ENCODE measurements at places on chromosomes 4 and X. TPM values are rescaled to one million over a fixed set of nuclear protein-coding genes. Genes with fewer than 3 reads are reported as not detected.

DNA sequence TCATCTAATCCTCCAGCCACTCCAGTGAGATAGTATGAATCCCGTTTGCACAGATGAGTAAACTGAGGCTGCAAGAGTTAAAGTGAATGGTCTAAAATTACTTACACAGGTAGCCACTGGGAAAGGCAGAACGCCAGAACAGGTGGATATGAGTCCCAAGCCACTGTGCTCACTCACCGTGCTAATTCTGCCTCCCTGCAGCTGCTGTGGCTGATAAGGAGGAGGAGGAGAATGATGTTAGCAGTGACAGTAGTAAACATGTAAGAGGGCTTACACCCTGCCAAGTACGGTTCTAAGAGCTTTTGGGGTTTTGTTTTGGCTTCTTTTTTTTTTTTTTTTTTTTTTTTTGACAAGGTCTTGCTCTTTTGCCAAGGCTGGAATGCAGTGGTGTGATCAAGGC is 90.5 kb upstream of the PRPS2 start:
- no peak for DNase-seq
- H3K27me3 ChIP-seq = no peaks in the 10 kb centered on the region
- no peak overlapping the region for H3K4me3 ChIP-seq
- H3K27ac ChIP-seq = no peak overlapping the region

DNA sequence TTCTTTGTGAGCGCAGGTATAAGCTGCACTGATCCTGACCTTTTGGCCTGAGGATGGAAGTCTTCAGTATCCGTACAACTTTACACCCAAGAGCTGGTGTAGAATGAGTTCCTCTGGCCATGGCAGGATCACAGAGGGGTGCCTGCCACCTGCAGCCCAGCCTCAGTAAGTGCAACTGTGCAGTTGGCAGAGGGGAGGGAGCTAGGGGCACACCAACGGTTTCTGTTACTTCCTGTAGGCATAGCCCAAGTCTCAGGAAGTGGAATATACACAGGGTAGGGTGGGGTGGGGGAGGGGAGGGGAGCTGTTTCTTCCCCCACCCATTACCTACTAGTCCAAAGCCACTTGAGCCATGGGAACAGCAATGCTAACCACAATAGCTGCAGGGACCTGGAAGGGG is 85.4 kb upstream of the GBA3 start:
- H3K4me1 ChIP-seq = no peaks in the 10 kb centered on the region
- no peaks in the 10 kb centered on the region for H3K36me3 ChIP-seq
- H3K27ac ChIP-seq = no peak overlapping the region
- no peak overlapping the region for H3K4me3 ChIP-seq

- no peak for DNase-seq
- H3K4me1 ChIP-seq = no peaks in the 10 kb centered on the region
- H3K27me3 ChIP-seq = no peaks in the 10 kb centered on the region
- no peaks in the 10 kb centered on the region for H3K36me3 ChIP-seq
- no peak overlapping the region for H3K4me3 ChIP-seq
Observed at GRCh38 chr4:92060333-92060732, 243.4 kb upstream of the GRID2 start.

DNA sequence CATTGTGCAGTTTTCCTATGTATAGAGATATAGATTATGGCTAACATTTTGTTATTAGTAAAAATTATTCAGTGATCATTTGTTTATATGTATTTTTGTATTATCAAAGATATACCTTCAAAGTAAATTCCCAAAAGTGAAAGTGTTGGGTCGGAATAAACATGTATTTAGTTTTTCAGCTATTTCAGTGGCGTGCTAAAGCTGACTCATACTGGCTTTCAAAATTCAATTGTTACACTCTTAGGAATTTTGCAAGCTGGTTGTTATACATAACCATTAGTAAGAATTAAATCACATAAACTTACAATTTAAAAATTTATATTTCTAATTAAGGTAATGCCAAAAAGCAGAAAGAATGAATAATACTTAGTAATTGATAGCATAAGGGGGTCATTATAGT is 288.4 kb upstream of the NRK start:
- no peak overlapping the region for H3K4me3 ChIP-seq
- H3K4me1 ChIP-seq = no peaks in the 10 kb centered on the region
- no peaks in the 10 kb centered on the region for H3K27me3 ChIP-seq
- no peak overlapping the region for H3K27ac ChIP-seq
- DNase-seq = no peak
- H3K36me3 ChIP-seq = no peaks in the 10 kb centered on the region

DNA sequence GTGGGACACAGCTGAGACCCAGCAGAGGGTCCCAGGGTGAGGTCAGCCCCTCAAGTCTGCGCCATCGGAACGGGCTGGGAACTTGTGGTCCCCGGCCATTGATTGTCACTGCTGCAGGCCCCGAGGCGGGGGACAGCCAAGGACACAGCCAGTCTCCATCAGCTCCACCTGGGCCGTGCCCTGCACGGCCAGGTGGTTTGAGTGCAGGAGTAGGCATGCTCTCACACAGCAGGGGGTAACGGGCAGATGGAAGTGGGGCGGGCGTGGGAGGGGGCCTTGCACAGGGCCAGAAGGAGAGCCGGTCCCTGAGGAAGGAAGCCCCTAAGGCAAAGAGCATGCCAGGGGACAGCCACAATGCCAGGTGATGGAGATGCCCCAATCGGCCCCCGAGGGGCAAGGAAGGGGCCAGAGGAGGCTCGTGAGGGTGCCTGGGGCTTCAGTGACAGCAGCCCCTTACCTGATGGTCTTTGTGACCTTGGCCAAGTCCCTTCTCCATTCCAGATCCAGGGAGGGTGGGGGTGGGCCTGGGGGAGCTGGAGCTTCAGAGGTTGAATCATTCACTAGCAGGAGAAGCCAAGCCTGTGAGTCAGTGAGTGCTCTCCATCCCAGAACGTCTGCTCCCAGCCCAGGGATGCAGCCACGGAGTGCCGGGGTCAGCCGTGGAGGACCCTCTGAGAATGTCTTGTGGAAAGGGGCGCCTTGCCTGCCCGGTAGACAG is 2.3 kb downstream of the ATP2B3 start:
- no peak for DNase-seq
- no peaks in the 10 kb centered on the region for H3K36me3 ChIP-seq
- no peak overlapping the region for H3K27ac ChIP-seq
- no peak overlapping the region for H3K4me3 ChIP-seq
- no peaks in the 10 kb centered on the region for H3K4me1 ChIP-seq
- H3K27me3 ChIP-seq = peaks cover 31% of the 10 kb centered on the region

DNA sequence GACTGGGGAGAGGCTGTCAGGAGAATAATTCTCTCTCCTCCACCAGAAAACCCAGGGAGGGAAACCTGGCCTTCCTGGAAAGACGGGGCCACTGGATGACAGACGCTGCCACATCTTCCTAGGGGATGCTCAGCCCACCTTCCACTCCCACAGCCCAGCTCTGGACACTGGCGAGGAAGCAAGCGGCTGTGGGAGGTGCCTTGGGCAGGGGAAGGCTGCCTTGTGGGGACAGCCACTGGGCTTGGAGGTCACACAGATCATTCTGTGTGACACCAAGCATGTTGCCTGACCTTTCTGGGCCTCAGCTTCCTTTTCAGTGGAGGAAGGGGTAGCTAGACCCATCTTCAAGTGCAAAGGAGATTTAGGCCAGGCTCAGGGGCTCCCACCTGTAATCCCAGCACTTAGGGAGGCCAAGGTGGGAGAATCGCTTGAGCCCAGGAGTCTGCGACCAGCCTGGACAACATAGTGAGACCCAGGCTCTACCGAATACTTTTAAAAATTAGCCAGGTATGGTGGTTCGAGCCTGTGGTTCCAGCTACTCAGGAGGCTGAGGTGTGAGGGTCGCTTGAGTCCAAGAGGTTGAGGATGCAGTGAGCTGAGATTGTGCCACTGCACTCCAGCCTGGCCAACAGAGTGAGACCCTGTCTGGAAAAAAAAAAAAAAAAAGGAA is 9.8 kb upstream of the MSX1 start:
- H3K4me3 ChIP-seq = no peak overlapping the region
- peaks cover 5% of the 10 kb centered on the region for H3K27me3 ChIP-seq
- DNase-seq = no peak

DNA sequence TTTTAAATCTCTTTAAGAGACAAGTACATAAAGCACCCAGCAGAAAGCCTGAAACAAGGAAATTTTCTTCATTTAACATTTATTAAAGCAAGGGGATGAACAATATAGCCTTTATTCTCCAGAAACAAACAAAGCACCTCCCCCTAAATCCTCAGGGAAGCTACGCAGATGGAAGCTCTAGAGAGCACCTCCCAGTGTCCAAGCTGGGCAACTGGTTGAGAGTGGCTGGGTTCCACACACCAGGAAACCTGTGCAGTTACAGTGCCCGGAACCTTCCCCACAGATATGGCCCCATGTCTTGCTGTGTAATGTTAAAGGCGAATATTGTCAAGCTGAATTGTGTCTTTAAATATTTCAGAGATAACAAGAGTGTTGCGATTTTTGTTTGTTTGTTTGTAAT is 8.9 kb upstream of the TRIML1 start:
- no peaks in the 10 kb centered on the region for H3K36me3 ChIP-seq
- no peak overlapping the region for H3K27ac ChIP-seq
- H3K4me1 ChIP-seq = no peaks in the 10 kb centered on the region
- no peak overlapping the region for H3K4me3 ChIP-seq
- no peak for DNase-seq

- H3K4me1 ChIP-seq = no peaks in the 10 kb centered on the region
- no peaks in the 10 kb centered on the region for H3K27me3 ChIP-seq
- DNase-seq = no peak
- no peak overlapping the region for H3K4me3 ChIP-seq
Observed at GRCh38 chr4:16489226-16489625, 263.0 kb upstream of the TAPT1 start.

DNA sequence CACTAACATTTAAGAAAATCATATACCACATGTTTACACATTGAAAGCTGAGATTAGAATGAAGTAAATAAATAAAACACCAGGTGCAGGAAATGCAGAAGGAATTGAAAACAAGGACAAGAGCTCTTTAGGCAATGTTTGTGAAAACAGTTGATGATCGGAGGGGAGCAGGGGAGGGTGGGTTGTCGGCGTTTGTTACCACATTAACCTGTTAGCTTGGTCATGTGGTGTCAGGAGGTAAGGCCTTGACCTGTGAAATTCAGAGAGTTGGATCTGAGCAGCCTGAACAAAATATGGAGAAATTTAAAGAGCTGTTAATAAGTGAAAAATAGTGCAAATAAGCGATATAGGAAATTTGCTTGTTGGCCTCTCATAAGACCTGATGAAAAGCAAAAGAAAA is 759.9 kb downstream of the PDHA2 start:
- DNase-seq = no peak
- no peak overlapping the region for H3K4me3 ChIP-seq
- no peaks in the 10 kb centered on the region for H3K27me3 ChIP-seq
- H3K36me3 ChIP-seq = no peaks in the 10 kb centered on the region
- no peaks in the 10 kb centered on the region for H3K4me1 ChIP-seq
- no peak overlapping the region for H3K27ac ChIP-seq

DNA sequence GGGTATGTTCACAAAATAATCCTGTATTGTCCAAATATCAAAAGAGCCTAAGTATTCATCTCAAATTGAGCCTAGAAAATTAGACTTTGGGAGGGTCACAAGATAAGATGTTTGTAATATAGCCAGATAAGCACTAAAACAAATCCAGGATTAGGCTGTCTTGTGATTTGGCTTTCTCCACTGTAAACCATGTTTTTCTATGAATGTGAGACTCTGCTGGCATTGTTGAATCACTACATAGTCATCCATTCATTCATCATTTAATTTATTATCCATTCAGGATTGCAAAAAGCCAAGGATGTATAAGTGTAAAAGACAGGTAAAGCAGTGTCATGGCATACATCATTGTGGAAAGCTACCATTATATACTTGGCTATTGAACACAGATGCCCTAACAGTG is 148.0 kb downstream of the GRID2 start:
- no peak overlapping the region for H3K4me3 ChIP-seq
- H3K27me3 ChIP-seq = no peaks in the 10 kb centered on the region
- DNase-seq = no peak
- H3K36me3 ChIP-seq = no peaks in the 10 kb centered on the region
- H3K4me1 ChIP-seq = no peaks in the 10 kb centered on the region

DNA sequence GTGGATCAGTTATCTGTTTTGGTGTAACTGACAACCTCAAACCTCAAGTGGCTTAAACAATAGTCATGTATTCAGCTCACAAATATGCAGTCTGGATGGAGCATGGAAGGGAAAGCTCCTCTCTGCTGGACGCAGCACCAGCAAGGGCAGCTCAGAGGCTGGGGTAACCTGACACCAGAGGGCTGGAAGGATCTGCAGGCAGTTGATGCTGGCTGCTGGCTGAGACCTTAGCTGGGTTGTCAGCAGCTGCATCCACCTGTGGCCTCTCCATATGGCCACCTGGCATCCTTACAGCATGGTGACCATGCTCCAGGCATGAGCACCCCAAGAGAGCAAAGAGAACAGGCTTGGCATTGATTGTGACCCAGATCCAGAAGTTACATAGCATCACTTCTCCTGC is 46.7 kb downstream of the ENPP6 start:
- no peaks in the 10 kb centered on the region for H3K36me3 ChIP-seq
- H3K27me3 ChIP-seq = no peaks in the 10 kb centered on the region
- peak; percentile 87 for DNase-seq
- peaks cover 7% of the 10 kb centered on the region for H3K4me1 ChIP-seq
- no peak overlapping the region for H3K27ac ChIP-seq
- no peak overlapping the region for H3K4me3 ChIP-seq

- no peak for DNase-seq
- no peaks in the 10 kb centered on the region for H3K4me1 ChIP-seq
- H3K27ac ChIP-seq = no peak overlapping the region
- H3K27me3 ChIP-seq = no peaks in the 10 kb centered on the region
- no peaks in the 10 kb centered on the region for H3K36me3 ChIP-seq
- H3K4me3 ChIP-seq = no peak overlapping the region
Observed at GRCh38 chrX:40908026-40908425, 172.7 kb upstream of the MED14 start.

- DNase-seq = no peak
- H3K4me1 ChIP-seq = no peaks in the 10 kb centered on the region
- H3K36me3 ChIP-seq = no peaks in the 10 kb centered on the region
- H3K27me3 ChIP-seq = no peaks in the 10 kb centered on the region
- no peak overlapping the region for H3K27ac ChIP-seq
- H3K4me3 ChIP-seq = no peak overlapping the region
Observed at GRCh38 chr4:63211776-63212479, 1197.3 kb downstream of the TECRL start.

DNA sequence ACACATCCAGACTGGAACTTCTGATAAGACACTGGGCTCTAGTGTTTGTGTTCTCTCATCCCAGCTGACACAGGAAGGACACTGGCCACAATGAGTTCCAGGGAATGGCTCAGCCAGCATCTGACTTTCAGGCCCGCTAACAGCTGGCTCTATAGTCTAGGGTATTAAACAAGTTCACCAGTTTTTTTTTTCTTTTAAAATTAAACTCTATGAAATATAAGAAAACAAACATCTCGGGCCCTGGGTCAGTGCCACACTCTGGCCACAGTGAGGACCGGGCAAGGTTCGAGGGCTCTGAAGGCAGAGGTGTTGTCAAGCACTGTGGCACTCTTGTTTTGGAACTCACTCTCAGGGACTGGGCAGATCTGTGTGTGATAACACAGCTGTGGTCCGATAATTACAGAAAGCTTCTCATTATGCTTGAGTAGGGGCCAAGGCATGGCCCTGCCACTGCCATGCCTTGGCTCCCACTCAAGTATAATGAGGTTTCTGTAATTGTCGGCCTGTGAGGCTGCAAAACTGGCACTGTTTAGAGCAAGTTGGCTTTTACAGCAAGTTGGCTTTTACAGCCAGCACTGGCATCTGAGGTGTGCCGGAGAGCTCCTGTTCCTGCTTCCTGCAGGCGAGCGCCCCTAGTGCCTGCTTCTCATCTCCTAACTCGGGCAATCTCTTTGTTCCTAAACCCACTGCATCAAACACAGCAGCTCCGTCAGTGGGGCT is 62.8 kb downstream of the PPP1R2C start:
- DNase-seq = no peak
- H3K4me3 ChIP-seq = no peak overlapping the region
- H3K36me3 ChIP-seq = no peaks in the 10 kb centered on the region
- no peaks in the 10 kb centered on the region for H3K27me3 ChIP-seq
- H3K27ac ChIP-seq = no peak overlapping the region

FAM9B gene
- total RNA-seq = not detected

CENPVL2 gene
- total RNA-seq = not detected

MGAT4D gene
- total RNA-seq = not detected

All from esophagus muscularis mucosa (tissue), 4 donors.